Jurkat, Clone E6-1 (cell line): ENCODE measurements at places on chromosomes 7 and 10.
A peak's percentile ranks its signal among the peaks of the same experiment; 100 is the strongest.

- DNase-seq = peak; percentile 76
Measured at GRCh38 chr10:109933984-109934565, 10.8 kb upstream of the XPNPEP1 start.

GRCh38 chr10:122299423-122300075 lies 28.5 kb downstream of the BTBD16 start:
- DNase-seq = no peak

DNA sequence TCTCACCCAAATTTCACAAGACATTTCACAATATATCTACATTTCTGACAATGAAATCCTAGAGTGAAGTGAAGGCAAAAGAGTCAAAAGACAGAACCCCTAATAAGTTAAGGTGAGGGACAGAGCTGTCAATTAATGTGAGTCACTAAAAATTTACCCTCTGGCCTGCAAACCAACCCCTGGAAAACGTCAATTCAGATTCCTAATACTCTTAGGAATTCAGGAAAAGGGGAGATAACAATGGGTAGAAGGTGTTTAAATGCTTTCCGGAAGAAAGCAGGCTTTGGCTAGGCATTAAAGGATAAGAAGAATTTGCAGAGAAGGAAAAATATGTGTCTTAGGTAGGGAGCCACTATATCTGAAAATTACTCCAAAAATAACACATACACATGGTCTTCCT lies 299.6 kb downstream of the INHBA start:
- DNase-seq = no peak

- DNase-seq = no peak
Measured at GRCh38 chr7:15378494-15379145, 183.2 kb downstream of the AGMO start.

GRCh38 chr10:110502851-110503301 lies 5.2 kb downstream of the DUSP5 start:
- no peak for DNase-seq

DNA sequence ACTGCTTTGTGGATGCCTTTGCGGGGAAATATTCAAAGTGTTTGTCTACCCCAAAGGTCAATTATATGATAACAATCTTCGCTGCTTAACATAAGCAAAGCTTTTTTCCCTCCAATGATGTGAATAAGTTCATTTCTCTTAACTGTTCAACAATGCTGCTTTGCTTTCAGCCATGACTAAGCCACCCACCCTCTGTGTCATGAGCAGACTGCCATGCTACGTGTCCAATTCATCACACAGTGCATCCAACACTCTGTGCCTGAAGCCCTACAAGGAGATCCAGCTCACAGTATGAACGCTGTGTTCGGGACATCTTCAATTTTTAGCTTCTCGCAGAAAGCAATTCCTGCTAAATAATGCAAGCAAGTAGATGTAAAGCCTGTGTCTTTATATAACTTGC lies 5.7 kb upstream of the TAS2R40 start:
- no peak for DNase-seq

DNA sequence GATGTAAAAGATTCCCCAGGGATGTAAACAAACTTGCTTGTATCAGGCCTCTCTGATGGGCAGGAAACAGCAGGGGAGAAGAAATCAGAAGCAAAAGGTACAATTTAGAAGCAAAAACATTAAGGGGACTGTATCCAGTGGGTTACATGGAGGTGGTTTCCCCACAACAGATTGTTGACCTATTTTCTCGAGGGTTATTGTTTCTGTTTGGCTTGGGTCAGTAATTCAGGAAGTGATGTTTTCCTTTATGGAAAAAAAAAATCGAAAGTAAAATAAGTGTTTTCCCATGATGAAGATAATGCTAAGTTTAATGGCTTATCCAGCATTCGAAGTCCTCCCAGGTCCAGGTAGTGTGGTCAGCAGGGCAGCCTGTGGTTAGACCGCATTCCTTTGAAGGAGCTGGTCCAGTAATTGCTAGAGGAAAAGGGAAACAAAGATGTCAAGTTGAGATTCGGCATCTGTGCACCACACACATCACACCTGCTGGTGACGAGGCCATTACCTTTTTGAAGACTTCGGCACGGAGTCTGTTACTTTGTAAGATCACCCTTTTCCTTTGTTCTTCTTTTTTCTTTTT lies 37.3 kb upstream of the ADAM12 start:
- DNase-seq = no peak

DNA sequence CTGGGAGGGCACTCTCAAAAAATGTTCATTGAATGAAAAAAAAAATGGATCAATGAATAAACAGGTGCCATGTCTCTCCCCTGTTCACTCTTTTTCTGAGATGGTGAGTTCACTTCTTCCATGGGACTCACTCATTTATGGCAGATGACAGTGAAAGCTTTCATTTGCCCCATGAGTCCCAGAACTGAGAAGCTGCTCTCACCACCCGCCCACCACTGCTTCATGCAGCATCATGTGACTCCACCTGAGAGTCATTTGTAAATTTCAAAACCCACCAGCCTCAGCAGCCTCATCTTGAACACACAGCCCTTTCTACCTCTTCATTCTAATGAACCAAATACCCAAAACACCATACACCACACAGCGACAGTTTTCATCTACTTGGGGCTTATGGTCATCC lies 64.9 kb downstream of the SCRN1 start:
- no peak for DNase-seq

- DNase-seq = no peak
Measured at GRCh38 chr7:18287482-18287881, 208.1 kb upstream of the HDAC9 start.

- no peak for DNase-seq
Measured at GRCh38 chr10:8830876-8831275, 776.4 kb downstream of the GATA3 start.

- no peak for DNase-seq
Measured at GRCh38 chr7:77771901-77772300, 26.3 kb downstream of the TMEM60 start.

DNA sequence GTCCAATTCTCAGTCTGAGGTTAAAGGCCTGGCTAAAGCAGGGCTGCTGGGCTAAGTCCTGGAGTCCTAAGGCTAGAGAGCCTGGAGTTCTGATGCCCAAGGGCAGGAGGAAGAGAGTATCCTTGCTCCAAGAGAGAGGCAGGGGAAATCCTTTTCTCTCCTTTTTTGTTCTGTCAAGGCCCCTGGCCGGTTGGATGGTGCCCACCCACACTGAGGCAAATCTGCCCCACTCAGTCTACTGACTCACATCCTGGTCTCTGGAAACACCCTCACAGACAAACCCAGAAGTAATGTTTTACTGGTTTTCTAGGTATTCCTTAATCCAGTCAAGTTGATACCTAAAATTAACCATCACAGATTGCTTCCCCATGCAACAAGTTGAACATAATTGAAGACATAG lies 23.0 kb downstream of the ZNF518A start:
- no peak for DNase-seq

- no peak for DNase-seq
Measured at GRCh38 chr10:113061054-113061430, 111.0 kb downstream of the TCF7L2 start.

DNA sequence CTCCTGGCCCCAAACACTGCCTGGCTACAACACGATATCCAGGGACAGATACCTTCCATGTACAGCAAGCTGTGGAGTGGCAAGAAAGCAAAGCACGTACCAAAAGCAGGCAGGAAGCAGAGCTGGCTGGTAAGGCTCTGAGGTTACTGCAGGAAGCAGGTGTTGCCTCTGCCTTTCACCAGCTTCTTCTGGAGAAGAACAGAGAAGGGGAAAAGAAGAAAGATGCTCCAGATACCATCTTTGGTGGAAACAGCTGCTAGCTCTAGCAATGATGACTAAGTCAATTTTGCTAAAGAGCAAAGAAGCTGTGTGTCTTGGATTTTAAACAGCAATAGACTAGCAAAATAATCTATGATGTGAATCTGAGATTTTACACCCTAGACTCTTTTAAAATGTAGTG lies 34.9 kb upstream of the PRSS1 start:
- DNase-seq = peak; percentile 94

DNA sequence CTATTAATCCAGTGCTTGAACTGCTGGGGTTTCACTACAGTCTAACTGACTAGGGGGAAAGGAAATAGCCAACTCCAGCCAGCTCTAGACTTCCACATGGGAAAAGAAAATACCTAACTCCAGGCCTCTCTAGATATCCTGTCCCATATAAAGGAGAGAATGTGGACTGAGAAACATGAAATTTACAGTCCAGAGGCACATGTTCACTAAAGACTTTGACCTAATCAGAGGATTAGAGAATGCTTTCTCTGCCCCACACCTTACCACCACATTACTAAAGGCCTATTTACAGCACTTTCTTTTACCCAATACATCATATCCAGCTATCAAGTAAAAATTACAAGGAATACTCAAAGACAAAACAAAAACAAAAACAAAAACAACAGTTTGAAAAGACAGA lies 164.2 kb downstream of the PCLO start:
- no peak for DNase-seq

- DNase-seq = peak; percentile 49
Measured at GRCh38 chr7:146115851-146116520, 615 bp upstream of the CNTNAP2 start.

- DNase-seq = no peak
Measured at GRCh38 chr10:101958691-101959090, 97.3 kb downstream of the ARMH3 start.

- no peak for DNase-seq
Measured at GRCh38 chr7:69620063-69620462, 21.8 kb downstream of the AUTS2 start.

DNA sequence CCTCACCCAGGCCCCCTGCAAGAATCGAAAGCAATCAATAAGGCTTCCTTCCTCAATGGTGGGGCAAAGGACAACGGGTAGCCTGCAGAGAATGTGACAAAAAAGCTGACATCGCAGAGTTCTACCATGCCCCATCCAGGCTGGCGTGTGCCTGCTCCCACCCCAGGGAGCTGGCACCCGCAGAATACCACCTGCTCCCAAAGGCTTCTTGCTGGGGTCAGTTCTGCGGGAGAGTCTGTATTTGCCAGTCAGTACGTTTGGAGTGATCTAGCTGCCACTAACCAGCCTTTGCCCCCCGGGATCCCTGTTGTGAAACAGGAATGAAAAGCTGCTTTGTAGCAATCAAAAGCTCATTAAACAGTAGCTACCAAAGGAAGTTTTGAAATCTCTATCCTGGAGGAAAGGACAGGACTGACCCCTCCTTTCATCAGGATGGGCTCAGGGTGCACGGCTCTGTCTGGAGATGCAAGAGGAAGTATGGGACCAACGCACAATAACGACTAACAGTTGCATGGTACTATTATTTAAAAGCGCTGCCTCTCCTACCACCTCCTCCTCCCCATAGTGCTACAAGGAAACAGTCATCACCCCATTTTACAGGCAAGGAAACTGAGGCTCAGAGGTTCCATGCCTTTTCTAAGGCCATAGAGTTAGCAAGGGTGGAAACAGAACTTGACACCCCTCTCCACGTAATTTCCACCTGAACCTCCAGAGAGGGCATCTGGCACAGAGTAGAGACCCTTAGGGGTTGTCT lies 67.0 kb downstream of the FGFR2 start:
- DNase-seq = no peak

GRCh38 chr7:136045181-136045580 lies 68.0 kb upstream of the MTPN start:
- no peak for DNase-seq

GRCh38 chr7:113281223-113281622 lies 162.9 kb upstream of the SMIM30 start:
- DNase-seq = no peak

- peak; percentile 45 for DNase-seq
Measured at GRCh38 chr10:68156373-68157185, 47.3 kb downstream of the MYPN start.

GRCh38 chr10:19713159-19713558 lies 103.1 kb upstream of the PLXDC2 start:
- no peak for DNase-seq

DNA sequence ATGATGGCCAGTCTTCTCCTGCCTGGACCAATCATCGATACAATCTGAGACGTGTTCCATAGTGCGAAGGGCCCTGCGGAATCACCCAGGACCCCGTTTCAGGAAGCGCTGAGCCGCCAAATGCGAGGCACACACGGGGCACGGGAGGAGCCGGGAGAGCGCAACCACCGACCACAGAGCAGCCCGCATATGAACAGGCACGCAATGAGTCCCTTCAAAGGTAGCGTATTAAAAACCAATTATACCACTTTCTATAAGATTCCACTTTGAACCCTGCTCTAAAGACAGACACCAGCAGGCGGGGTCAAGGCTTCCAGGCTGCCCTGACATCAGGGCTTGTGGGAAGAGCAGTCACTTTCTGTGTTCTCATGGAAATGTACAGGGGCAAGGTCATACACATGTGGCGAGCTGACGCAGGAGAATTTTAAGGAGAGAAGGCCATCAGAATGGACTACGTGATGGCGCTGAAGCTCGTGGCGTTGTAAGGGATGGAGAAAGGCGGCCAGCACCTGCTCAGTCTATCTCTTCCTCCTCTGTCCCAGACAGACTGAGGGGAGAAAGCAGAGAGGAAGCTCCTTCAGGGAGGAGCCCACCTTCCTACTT lies 46.2 kb downstream of the AMZ1 start:
- DNase-seq = no peak

- DNase-seq = no peak
Measured at GRCh38 chr7:141585592-141586510, 34.6 kb downstream of the AGK start.

GRCh38 chr7:24779283-24779655 lies 22.0 kb upstream of the GSDME start:
- DNase-seq = no peak

DNA sequence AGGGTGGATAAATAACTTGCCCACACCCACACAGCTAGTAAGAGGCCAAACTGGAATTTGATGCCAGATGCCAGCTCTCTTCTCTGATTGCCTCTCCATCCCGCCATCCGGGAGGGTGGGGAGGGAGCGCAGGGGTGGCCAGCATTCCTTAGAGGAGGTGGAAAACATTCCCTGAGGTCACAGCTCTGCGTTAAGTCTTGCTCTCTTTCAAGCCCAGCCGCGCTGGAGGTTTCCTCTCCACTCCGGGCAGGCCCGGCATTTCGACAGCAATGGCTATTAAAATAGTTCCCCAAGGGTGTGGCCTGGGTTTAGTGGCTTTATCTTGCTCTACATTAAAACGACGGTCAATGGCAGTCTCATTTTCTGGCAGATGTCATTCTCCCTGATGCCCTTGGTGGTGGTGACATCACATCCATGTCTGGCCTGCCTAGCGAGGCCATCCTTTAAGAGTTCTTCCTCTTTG lies 16.1 kb upstream of the C10orf71 start:
- DNase-seq = no peak

DNA sequence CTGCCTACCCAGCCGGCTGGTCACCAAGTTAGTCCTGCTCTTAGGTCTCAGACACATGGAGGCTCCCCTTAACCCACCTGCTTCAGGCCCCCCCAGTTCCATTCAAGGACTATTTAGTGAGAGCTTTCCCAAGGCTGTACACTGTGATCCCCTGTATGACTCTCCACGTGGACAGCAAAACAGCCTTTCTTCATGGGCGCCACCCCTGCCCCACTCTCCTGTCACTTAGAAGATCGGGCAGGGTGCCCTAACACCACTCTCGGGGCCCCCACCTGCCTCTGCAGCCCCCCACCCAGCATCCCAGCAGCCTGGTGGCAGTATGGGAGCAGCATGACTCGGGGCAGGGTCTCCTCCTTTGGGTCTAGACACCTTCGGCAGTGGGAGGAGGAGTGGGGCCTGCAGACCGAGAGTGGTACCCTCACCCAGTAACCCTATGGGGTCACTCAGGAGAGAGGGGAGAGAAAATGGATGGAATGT lies 116.6 kb downstream of the PTPN20 start:
- no peak for DNase-seq
